Stimulated activated CD4-positive, alpha-beta T cell treated with anti-CD3 and anti-CD28 coated beads, TNF-alpha, amount 100 ng/mL, for 1 hour (primary cell): ENCODE measurements at places on chromosomes 12 and 14.

- DNase-seq, result no peak
Observed at GRCh38 chr14:62015243-62015642, 253.0 kb downstream of the SNAPC1 start.

GRCh38 chr14:52352061-52352491 is 38.0 kb downstream of the PTGER2 start:
- DNase-seq, result no peak

- DNase-seq, result no peak
Observed at GRCh38 chr14:30153717-30154116, 226.1 kb upstream of the PRKD1 start.

GRCh38 chr12:32249777-32250176 is 143.1 kb downstream of the BICD1 start:
- DNase-seq, result no peak

DNA sequence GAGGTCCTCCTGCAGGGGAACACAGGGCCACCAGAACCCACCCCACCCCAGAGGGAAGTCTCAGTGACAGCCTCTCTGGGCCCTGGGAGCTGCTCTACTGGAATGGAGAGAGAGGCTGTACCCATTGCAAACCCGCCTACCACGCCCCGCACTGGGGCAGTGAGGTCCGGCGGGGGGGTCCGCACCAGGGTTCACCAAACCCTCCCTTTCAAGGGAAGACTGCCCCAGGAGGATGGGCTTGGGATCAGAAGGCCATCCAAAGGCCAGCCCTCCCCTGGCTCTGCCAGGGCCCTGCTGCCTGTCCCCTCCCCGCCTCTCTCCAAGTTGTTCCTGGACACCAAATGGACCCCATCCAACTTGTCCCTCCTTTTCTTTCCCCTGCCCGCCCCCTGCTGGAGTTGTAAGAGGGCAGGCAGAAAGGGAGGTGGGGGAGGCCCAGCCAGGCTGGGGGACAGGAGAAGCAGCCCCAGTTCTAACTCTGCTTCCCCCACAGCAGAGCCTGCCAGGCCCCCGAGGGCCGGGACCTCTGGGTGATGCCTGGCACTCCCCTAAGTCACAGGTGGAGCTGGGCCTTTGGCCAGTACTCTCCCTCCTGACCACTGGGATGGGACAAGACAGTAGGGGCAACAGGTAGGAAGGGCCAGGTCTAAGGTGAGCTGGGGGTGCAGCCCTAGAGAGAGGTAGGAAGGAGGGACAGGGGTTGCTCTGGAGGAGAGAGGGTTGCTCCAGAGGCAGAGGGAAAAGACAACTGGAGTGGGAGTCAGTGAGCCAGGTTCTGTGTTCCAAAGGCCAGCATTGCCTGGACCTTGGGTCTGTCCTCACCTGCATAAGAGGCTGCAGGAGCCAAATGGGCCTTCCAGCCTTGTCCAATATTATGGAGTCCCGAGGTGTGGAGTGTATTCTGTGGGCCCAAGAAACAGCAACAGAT is 3.2 kb upstream of the DIO3 start:
- no peak for DNase-seq

DNA sequence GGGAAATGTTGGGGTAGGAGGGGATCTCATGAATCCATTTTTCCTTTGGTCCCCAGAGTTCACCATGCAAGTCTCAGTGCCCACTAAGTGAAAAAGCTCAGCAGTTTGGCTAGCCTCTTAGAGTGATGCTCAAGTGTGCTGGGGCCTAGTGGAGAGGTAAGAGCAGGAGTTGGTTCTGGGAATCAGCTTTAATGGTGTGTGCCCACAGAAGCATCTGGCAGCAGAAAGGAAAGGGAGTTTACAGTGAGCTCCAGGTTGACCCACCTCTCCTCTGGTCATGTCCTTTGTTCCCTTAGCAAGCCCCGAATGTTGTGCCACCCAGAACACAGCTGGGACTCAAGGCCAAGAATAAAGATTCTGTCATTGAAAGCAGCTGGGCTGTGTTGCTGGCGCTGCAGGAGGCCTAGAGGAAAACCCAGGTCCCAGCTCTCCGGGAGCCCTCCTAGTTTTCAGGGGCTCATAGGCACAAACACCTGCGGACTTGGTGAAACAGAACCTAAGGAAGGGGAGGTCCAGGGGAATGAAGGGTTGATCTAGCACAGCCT is 320.8 kb downstream of the ZFP36L1 start:
- DNase-seq, result no peak

GRCh38 chr12:32087306-32087705 is 19.3 kb upstream of the BICD1 start:
- no peak for DNase-seq
